ENCODE measurements at places on chromosomes 2 and 18. TPM values are rescaled to one million over a fixed set of nuclear protein-coding genes. Genes with fewer than 3 reads are reported as not detected.

MAP3K19 gene
- total RNA-seq, result 0.05 TPM

MOCOS gene
- total RNA-seq, result 0.19 TPM

SERPINB10 gene
- 1.7 TPM for total RNA-seq

ALLC gene
- 0.05 TPM for total RNA-seq

TM4SF20 gene
- 0.09 TPM for total RNA-seq

All from thymus (tissue), 14 donors.